ENCODE measurements at places on chromosomes 1 and 21. TPM values are rescaled to one million over a fixed set of nuclear protein-coding genes. Genes with fewer than 3 reads are reported as not detected.
A peak's percentile ranks its signal among the peaks of the same experiment; 100 is the strongest.

The IL20 gene
- not detected for total RNA-seq

The SERPINC1 gene
- 0.98 TPM for total RNA-seq

The CFAP57 gene
- 0.35 TPM for total RNA-seq

The RAB7B gene
- total RNA-seq, result not detected

The AGMAT gene
- total RNA-seq, result 48.3 TPM

The SMIM34 gene
- total RNA-seq, result not detected

The FMO3 gene
- not detected for total RNA-seq

The FMN2 gene
- total RNA-seq, result not detected

The URB1 gene
- total RNA-seq, result 21.1 TPM

The NBPF4 gene
- 0.88 TPM for total RNA-seq

The CHODL gene
- not detected for total RNA-seq

DNA sequence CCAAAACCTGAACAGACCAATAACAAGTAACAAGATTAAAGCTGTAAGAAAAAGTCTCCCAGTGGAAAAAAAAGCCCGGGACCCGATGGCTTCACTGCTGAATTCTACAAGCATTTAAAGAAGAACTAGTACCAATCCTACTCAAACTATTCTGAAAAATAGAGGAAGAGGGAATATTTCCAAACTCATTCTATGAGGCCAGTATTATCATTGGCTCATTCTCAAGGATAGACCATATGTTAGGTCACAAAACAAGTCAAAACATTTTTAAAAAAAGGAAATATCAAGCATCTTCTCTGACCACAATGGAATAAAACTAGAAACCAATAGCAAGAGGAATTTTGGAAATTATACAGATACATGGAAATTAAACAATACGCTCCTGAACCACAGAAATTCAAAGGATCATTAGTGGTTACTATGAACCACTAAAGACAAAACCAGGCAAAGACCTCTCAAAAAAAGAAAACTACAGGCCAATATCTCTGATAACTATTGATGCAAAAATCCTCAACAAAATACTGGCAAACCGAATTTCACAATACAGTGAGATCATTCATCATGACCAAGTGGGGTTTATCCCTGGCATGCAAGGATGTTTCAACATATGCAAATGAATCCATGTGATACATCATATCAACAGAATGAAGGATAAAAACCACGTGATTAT, 13.9 kb upstream of the IL20 start:
- no peak for DNase-seq

GRCh38 chr1:91792489-91793071, 93.4 kb downstream of the TGFBR3 start:
- DNase-seq, result no peak

- DNase-seq, result no peak
Measured at GRCh38 chr1:219430419-219430818, 182.5 kb downstream of the ZC3H11B start.

- no peak for DNase-seq
Measured at GRCh38 chr1:172640111-172640510, 18.8 kb upstream of the FASLG start.

GRCh38 chr1:112636056-112636455, 16.4 kb downstream of the CAPZA1 start:
- DNase-seq, result no peak

GRCh38 chr21:36579898-36580297, 100.0 kb upstream of the CLDN14 start:
- DNase-seq, result no peak

DNA sequence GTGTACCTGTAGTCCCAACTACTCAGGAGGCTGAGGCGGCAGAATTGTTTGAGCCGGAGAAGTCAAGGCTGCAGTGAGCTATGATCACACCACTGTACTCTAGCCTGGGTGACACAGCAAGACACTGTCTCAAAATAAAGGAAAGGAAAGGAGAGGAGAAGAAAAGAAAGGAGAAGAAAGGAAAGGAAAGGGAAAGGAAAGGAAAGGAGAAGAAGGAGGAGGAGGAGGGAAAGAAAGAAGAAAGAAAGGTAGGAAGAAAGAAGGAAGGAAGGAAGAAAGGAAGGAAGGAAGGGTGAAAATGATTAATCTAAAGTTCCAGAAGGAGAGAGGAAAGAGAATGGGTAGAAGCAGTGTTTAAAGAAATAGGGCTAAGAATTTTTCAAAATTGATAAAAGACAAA, 12.2 kb downstream of the SPOCD1 start:
- no peak for DNase-seq

GRCh38 chr1:180392020-180392419, 110.4 kb downstream of the ACBD6 start:
- no peak for DNase-seq

GRCh38 chr1:190258003-190258402, 219.7 kb downstream of the BRINP3 start:
- no peak for DNase-seq

DNA sequence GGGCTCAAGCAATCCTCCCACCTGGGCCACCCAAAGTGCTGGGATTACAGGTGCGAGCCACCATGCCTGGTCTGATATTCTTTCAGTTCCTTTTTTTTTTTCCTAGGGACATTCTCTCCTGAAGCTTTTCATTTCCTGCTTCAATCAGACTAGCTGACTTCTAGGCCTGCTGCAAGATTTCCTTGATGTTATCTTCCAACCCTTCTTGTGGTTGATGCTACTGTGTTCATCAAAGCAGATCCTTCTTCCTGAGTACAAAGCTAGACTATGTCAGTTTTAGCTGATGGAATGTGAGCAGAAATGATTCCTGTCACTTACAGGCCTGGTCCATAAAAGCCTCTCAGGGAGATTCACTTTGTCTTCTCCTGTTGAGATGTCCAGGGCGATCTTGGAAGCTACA, 146.4 kb downstream of the CDC7 start:
- DNase-seq, result no peak

DNA sequence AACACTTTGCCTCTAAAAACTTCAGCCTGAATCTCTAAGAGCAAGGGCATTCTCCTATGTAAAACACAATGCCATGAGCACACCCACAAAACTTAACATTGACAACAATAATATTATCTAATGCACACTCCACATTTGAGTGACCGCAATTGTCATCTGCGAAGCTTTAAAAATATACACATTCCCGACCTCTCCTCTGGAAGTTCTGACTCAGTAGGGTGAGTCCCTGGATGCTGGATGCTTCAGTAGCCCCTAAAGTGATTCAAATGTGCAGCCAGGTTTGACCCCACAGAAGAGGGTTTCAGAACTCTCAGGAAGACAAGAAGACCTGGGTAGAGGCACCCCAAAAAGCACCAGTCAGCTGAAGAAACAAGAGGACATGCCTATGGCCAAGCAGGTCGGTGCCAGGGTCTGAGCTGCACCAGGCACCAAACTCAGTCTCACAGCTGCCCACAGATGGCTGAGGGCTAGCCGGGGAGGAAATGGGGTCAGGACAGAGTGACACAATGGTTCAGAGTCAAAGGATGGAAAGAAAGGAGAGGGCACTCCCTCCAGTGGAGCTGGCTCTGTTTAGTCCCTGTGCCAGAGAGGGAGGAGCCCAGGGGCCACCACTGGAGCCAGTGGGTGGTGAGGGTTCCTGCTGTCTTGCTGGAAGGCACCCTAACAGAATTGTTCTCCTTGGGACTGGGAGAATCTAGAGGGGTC, 17.4 kb downstream of the PIK3C2B start:
- DNase-seq, result no peak

GRCh38 chr21:34846601-34847112, 177.9 kb downstream of the CLIC6 start:
- no peak for DNase-seq

- no peak for DNase-seq
Measured at GRCh38 chr1:178096421-178096820, 2.5 kb downstream of the RASAL2 start.

- no peak for DNase-seq
Measured at GRCh38 chr1:233873666-233874065, 30.8 kb upstream of the SLC35F3 start.

GRCh38 chr1:154465621-154466195, 36.3 kb upstream of the TDRD10 start:
- DNase-seq, result no peak

DNA sequence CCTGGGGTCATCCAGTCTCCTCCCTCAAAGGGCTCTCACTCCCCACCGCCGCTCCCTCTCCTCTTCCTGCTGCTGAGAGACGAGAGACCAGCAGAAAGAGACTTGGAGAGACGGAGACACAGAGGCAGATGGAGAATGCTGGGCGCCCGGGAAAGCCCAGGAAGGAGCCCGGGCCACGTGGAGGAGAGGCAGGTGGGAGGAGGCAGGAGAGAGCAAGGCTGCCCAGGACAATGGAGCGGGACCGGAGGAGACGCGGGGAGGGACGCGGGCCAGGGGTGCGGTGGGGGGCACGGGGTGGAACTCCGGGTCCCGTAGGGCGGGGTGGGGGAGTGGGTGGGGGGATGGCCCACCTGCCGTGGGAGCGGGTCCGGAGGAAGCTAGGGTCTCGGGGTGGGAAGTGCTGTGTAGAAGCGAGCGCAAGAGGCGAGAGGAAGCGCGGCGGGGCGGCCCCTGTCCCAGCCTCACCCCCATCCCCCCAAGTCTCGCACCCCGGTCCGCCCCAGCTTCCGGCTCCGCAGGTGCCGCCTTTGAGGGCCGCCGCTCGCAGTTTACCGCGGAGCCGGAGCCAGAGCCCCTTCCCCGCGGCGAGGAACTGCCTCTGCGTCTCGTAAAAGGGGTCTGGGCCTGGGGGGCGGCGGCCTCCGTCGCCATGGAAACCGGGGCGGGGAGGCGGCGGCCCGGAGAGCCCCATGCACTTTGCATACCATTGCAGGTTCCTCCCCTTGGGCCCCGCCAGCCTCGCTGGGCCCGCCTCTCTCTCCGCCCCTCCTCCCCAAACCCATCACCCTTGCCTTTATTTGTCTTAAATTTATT, 11.7 kb upstream of the EPHA2 start:
- peak; percentile 66 for DNase-seq

GRCh38 chr1:156409439-156409838, 40.4 kb downstream of the RHBG start:
- no peak for DNase-seq

- no peak for DNase-seq
Measured at GRCh38 chr1:228013935-228014930, 7.4 kb downstream of the WNT3A start.

DNA sequence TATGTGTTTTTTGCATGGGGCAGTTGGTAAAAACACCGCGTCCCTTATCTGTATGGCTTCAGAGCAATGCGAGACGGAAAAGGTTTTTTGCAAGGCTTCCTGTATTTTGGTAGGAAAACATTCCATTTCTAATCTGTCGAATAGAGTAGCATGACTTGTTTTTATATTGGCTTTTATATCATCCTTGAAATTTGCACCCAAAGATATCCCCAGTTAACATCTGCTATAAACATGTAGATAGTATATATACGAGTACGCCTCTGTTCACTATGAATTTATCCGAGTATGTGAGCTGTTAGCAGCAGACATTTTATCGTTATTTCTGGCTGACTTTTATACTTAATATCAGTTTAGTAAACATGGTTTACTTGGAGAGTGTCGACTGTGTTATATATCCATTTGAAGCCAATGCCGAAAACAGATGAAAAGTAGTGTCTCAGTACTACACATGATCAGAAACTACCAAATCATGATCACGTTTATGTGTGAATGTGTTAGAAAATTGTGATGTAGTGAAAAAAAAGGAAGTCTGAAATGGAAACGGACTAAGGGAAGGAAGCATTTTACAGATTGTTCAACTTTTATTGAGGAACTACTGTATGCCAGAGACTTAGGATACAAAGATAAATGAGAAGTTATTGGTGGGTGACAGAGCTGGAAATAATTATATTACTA, 1.0 kb downstream of the LEPR start:
- no peak for DNase-seq

DNA sequence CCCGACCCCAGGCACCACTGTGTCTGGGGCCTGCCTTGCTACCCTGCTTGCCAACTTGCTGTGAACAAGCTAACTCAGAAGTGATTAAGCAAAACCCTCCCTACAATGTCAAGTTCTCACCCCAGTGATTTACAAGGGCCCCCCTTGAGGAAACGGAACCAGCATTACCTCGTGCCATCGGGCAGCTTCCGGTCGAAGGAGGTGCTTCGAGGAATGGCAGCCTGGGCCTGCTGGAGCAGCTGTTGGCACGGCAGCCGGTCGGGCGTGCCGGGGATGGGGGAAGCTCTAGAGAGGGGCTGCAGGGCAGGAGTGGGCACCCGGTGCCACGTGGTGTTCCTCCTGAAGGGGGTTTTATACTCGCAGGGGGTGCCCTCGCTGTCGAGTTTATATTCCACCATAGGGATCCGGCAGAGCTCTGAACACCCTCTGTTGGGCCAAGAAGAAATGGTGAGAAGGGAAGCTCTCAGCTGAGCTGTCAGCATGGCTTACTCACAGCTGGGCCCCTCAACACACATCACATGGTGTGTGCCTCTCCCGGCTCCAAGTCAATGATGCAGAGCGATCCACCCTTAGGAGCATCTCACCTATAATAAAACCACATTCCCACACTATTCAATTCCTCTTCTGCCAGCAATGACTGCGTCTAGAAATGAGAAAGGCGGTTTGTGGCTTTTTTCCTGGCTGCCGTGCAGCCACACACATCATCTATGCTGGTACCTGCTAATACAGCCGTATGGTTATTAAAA, 184.4 kb downstream of the SIPA1L2 start:
- no peak for DNase-seq

DNA sequence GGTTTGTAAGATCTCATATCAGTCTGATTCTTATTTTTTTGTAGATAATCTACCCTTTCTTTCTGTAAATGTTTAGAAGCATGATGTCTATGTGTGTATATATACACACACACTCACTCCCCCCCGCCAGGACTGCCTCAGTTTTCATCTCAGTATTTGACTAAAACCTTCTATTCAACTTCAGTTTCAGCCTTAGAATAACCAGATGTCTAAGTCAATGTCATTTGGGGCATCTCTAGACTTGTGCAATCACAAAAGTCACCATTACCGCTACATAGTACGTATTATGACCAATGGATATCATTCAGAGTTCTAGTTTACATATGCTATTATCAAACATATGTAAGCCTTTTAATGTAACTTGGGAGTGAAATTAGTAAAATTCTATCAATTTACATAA, 53.3 kb upstream of the BOLA1 start:
- DNase-seq, result no peak

DNA sequence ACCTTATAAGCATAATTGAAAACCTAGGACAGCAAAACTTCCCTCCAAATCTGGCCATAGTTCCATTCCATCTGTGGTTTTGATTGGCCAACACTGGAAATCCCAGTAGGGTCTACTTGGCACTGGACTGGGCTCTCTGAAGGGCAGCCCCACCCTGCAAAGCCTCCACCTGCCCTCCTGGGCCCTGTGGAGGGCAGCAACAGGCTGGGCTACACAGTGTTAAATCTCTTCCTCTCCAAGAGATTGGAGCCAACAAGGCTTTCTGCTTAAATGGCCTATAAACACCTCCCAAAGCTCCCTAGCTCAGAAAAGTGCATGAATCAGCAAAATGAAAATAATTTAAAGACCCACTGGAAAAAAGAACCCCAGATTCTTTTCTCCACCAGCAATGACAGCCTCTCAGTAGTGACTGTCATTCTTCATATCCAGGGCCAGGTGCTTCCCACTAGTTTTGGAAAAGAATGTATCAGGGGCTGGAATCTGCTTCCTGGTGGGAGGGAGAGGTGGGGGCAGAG, 58.5 kb downstream of the BEND5 start:
- no peak for DNase-seq

DNA sequence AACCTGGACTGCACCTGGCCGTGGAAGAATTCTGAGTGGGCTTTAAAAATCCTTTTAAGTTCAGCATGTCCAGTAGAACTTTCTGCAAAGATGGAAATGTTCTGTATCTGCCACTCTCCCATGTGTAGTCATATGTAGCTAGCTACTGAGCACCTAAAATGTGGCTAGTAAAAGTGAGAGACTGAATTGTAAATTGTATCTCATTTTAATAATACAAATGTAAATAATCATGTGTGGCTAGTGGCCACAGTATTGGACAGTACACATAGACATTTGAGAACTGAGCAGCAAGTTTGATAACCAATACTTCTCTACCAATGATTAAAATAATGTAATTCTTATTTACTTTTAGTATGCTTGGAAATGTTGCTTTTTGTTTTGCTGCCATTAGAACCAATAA, 57.3 kb downstream of the PHACTR4 start:
- DNase-seq, result no peak

Data from Caco-2 (cell line).